ENCODE measurements at places on chromosomes 1 and 21.

GRCh38 chr1:206001476-206001888, 1.7 kb downstream of the RAB7B start:
- peak; percentile 88 for DNase-seq

- no peak for DNase-seq
Observed at GRCh38 chr1:162137179-162137960, 67.9 kb downstream of the NOS1AP start.

DNA sequence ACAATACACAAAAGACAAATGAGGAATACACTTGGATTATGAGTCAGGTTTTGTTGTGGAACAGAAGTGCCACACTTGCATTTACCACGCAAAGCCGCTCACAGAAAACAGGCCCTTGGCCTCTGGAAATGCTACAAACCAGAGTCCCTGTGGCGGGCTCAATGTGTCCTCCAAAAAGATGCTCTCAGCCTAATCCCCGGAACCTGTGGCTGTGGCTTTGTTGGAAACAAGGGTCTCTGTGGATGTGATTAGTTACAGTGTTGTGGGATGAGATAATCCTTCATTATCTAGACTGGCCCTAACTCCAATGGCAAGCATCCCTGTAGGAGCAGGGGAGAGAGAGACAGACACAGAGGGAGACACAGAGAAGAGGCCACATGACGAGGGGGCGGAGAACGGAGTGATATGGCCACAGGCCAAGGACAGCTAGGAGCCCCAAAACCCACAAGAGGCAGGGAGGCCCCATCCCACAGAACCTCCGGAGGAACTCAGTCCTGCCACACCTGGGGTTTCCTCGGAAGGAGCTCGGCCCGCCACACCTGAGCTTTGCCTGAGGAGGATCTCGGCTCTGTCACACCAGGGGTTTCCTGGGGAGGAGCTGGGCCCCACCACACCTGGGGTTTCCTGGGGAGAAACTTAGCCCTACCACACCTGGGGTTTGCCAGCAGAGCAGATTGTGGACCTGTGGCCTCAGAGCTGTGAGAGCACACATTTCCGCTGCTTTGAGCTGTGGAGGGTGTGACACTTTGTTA, 55.4 kb downstream of the NPHP4 start:
- DNase-seq: no peak

DNA sequence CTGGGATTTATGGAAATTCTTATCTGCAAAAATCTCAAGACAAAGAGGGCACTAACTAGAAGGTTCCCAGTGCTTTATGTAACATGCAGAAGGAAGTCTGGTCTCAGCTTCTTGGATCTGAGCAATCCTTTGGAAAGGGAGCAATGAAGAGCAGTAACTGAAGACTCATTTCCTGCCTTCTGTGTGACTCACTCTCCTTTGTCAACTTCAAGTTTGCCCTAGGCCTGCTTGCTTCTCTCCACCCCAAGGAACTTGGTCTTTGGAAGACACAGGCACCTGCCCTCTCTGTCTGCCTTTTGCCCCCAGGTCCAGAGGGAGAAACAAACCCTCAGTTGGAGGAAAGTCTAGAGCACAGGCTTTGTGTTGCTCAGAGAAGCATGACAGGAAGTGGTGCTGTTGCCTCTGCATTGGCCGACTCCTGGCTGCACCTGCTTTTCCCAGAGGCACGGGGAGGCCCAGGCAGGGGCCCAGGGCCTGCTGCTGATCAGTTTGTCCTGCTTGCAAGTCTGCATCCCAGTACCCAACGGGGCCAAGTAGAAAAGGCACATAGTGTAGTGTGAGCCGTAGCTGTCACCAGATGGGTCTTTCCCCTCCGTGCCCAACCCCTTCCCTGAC, 137.2 kb downstream of the DHRS3 start:
- DNase-seq: peak; percentile 87

- DNase-seq: no peak
Observed at GRCh38 chr1:41444246-41444645, 40.2 kb downstream of the EDN2 start.

Measured in A172 (cell line).